SJSA1 (cell line): ENCODE measurements at places on chromosomes 1 and 21. TPM values are rescaled to one million over a fixed set of nuclear protein-coding genes. Genes with fewer than 3 reads are reported as not detected.
A peak's percentile ranks its signal among the peaks of the same experiment; 100 is the strongest.

The KCNK1 gene
- total RNA-seq: 0.09 TPM in 1 of 2 replicates, not detected in the other

The TP73 gene
- 2.2 and 3.4 TPM in 2 replicates for total RNA-seq

The MFAP2 gene
- 9.3 and 16.7 TPM in 2 replicates for total RNA-seq

The LAPTM5 gene
- not detected in 2 replicates for total RNA-seq

The ALX3 gene
- total RNA-seq: not detected in 2 replicates

The GLMN gene
- total RNA-seq: 7.5 and 20.1 TPM in 2 replicates

The NTNG1 gene
- total RNA-seq: not detected in 2 replicates

GRCh38 chr1:111976332-111976731 lies 13.1 kb downstream of the KCND3 start:
- no peak overlapping the region for H3K4me3 ChIP-seq
- H3K27me3 ChIP-seq: peaks cover 2% of the 10 kb centered on the region; the same call in 1 of the 2 replicates
- no peak overlapping the region for H3K27ac ChIP-seq
- no peaks in the 10 kb centered on the region for H3K36me3 ChIP-seq

DNA sequence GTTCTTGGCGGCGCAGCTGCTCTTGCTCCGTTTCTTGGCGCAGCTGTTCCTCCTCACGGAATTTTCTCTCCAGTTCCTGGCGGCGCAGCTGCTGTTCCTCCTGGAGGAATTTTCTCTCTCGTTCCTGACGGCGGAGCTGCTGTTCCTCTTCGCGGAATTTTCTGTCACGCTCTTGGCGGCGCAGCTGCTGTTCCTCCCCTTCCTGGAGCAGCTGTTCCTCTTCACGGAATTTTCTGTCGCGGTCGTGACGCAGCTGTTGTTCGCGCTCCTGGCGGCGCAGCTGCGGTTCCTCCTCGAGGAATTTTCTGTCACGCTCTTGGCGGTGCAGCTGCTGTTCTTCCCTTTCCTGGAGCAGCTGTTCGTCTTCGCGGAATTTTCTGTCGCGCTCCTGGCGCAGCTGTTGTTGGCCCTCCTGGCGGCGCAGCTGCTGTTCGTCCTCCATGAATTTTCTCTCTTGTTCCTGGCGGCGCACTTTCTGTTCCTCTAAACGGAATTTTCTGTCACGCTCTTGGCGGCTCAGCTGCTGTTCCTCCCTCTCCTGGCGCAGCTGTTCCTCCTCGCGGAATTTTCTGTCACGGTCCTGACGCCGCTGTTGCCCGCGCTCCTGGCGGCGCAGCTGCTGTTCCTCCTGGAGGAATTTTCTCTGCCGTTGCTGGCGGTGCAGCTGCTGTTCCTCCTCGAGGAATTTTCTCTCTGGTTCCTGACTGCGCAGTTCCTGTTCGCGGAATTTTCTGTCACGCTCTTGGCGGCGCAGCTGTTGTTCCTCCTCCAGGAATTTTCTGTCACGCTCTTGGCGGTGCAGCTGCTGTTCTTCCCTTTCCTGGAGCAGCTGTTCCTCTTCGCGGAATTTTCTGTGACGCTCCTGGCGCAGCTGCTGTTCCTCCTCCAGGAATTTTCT lies 7.0 kb downstream of the TCHH start:
- peaks cover 66% of the 10 kb centered on the region for H3K27me3 ChIP-seq
- no peak overlapping the region for H3K27ac ChIP-seq
- H3K36me3 ChIP-seq: no peaks in the 10 kb centered on the region
- H3K4me3 ChIP-seq: no peak overlapping the region
- no peak for DNase-seq

GRCh38 chr1:207056673-207057072 lies 3.6 kb downstream of the PFKFB2 start:
- DNase-seq: no peak
- H3K4me3 ChIP-seq: no peak overlapping the region
- H3K36me3 ChIP-seq: no peaks in the 10 kb centered on the region
- no peaks in the 10 kb centered on the region for H3K27me3 ChIP-seq
- H3K27ac ChIP-seq: no peak overlapping the region

- H3K27ac ChIP-seq: no peak overlapping the region
- no peaks in the 10 kb centered on the region for H3K36me3 ChIP-seq
- H3K4me3 ChIP-seq: no peak overlapping the region
Measured at GRCh38 chr1:53639251-53639763, 99.7 kb downstream of the GLIS1 start.

- no peak overlapping the region for H3K4me3 ChIP-seq
- H3K4me1 ChIP-seq: peaks cover 23% of the 10 kb centered on the region
- no peaks in the 10 kb centered on the region for H3K36me3 ChIP-seq
- peak overlapping the region; percentile 86 for H3K27ac ChIP-seq
- DNase-seq: peak; percentile 87
Measured at GRCh38 chr1:97906567-97907241, 14.1 kb downstream of the DPYD start.

DNA sequence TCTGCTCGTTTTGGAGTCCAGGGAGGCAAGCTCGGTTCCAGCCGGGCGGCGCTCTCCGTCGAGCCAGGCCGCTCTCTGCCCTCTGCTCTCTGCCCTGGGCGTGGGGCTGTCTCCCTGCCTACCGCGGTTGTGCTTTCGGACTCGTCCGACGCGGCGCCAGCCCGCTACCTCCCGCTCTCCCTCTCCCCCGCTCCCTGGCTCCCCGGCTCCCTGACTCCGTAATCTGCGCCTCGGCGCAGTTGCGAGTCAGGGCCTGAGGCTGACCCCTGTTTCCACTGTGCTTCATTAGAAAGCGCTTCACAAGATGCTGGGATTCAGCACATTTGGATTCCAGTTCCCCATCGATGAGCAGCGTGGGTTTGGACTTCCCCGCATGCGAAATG lies 2.2 kb downstream of the SOX13 start:
- no peak overlapping the region; the same call in 1 of the 2 replicates for H3K27ac ChIP-seq
- peak overlapping the region; percentile 75 for H3K4me3 ChIP-seq
- no peaks in the 10 kb centered on the region for H3K27me3 ChIP-seq
- no peak for DNase-seq
- H3K36me3 ChIP-seq: peaks cover 8% of the 10 kb centered on the region; the same call in 1 of the 2 replicates

DNA sequence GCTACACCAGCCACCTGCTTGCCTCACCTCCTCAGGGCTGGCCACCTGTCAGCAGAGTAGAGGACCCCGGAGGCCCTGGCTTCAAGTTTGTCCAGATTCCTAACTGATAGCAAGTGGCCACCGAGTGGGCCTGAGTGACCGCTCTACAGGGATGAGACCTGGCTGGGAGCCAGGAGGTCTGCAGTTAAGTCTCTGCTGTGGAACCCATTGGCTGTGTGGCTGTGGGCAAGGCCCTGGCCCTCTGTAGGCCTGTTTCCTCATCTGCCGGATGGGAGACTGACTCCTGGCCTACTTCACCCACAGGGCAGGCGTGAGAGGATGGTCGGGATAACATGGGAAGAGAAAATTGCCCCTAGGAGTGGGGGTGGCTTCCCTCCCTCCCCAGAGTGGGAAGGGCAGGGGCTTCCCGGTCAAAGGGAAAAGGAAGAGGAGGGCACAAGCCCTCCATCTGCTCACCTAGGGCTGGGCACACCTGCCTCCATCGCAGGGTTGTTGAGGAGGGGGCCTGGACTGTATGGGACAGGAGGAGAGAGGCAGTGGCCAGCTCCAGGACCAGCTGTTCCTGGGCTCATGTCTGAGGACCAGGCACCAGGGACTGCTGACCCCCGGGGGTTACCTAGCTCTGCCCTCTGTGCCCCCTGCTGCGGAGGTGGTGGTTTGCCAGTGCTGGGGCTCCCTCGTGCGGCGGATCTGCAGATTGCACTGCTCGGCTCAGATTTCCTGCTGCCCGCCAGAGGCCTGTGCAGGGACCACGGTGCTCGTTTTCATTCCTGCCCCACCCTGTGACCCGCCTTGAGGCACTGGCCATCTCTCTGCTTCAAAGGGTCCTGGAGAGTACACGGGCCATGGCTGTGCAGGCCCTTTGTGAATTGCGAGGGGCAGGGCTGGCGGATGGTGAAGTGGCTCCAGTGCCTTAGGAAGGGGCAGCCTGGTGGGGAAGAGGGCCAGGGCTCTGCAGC lies 9.1 kb upstream of the MTFR1L start:
- no peak overlapping the region for H3K4me3 ChIP-seq
- no peaks in the 10 kb centered on the region; the same call in 1 of the 2 replicates for H3K4me1 ChIP-seq

- no peak overlapping the region for H3K27ac ChIP-seq
- H3K27me3 ChIP-seq: no peaks in the 10 kb centered on the region
- H3K4me3 ChIP-seq: no peak overlapping the region
- DNase-seq: no peak
Measured at GRCh38 chr1:239718571-239718970, 332.2 kb downstream of the CHRM3 start.

- H3K4me1 ChIP-seq: no peaks in the 10 kb centered on the region
- H3K27me3 ChIP-seq: no peaks in the 10 kb centered on the region
- H3K36me3 ChIP-seq: peaks cover 8% of the 10 kb centered on the region
- no peak overlapping the region for H3K4me3 ChIP-seq
- peak; percentile 55 for DNase-seq
Measured at GRCh38 chr1:212368073-212368484, 46.6 kb downstream of the PACC1 start.

- H3K27me3 ChIP-seq: no peaks in the 10 kb centered on the region
- H3K36me3 ChIP-seq: peaks cover 7% of the 10 kb centered on the region; the same call in 1 of the 2 replicates
- DNase-seq: peak; percentile 86
- peaks cover 29% of the 10 kb centered on the region for H3K4me1 ChIP-seq
Measured at GRCh38 chr1:15152318-15153183, 996 bp upstream of the TMEM51 start.

- peaks cover 5% of the 10 kb centered on the region for H3K4me1 ChIP-seq
- H3K27me3 ChIP-seq: no peaks in the 10 kb centered on the region
- H3K4me3 ChIP-seq: no peak overlapping the region
- no peak overlapping the region for H3K27ac ChIP-seq
Measured at GRCh38 chr1:222382171-222382570, 165.7 kb downstream of the HHIPL2 start.

GRCh38 chr1:25447547-25447946 lies 16.9 kb downstream of the MACO1 start:
- H3K4me3 ChIP-seq: no peak overlapping the region
- no peaks in the 10 kb centered on the region for H3K27me3 ChIP-seq
- H3K36me3 ChIP-seq: peaks cover 19% of the 10 kb centered on the region
- no peak overlapping the region for H3K27ac ChIP-seq

DNA sequence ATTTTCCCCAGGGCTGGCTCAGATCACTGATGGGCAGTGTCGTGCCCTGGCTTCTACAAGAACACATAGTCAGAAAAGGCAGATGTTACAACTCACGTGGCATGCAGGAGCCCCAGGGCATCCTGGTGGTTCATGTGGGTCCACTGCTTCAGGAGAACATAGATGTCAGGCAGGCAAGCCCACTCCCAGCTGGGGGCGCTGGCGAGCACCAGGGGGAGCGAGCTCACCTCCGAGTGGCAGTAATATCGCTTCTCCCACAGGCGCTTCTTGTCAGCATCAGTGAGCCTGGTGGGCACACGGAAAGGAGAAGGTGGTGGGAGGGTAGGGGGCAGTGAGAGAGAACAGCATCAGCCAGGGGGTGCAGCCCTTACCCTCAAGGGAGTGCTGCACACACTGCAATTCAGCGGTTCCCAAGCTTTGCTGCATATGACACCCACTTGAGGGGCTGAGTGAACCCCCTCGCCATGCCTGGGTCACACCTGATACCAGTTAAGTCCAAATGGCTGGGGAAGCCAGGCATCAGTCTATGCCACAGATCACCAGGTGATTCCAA lies 34.3 kb upstream of the PPP1R15B start:
- H3K27ac ChIP-seq: no peak overlapping the region
- H3K36me3 ChIP-seq: no peaks in the 10 kb centered on the region
- no peak for DNase-seq
- no peak overlapping the region for H3K4me3 ChIP-seq

DNA sequence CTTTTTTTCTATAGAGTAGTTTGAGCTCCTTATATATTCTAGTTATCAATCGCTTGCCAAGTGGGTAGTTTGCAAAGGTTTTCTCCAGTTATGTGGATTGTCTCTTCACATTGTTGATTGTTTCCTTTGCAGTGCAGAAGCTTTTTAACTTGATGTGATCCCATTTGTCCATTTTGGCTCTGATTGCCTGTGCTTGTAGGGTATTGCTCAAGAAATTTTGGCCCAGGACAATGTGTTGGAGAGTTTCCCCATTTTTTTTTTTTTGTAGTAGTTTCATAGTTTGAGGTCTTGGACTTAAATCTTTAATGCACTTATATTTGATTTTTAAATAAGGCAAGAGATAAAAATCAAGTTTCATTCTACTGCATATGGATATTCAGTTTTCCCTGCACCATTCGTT lies 774.8 kb upstream of the ADAMTS5 start:
- no peaks in the 10 kb centered on the region for H3K4me1 ChIP-seq
- DNase-seq: no peak
- no peaks in the 10 kb centered on the region for H3K36me3 ChIP-seq

DNA sequence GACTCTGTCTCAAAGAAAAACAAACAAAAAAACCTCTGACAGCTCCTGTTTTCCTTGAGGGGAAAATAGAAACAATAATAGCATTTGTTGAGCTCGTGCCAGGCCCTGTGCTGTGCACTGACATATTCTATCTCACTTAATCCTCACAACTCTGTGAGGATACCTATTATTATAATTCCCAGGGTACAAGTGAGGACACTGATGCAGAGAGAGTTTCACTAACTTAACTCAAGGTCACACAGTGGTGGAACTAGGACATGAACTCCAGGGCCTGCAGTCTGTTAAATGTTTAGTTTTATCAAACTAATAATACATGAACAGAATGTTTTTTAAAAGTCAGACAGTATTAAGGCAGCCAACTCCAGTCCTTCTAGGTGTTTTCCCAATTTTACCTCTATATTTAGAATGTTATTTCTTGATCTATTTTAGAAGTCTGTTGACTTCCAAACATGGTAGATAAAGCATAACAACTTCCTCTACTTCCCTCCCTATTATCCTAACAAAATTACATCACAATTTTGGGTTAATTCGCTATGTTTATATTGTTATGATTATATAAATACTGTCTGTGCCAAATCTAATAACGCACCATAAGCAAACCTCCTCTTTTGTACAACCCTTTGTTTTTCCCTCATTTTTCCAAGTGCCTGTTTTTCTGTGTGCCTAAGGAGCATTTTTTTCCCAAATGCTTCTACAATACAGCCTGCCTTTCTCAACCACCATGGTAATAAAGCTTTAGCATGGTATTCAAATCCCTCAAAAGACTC lies 4.9 kb downstream of the FNDC5 start:
- no peaks in the 10 kb centered on the region for H3K27me3 ChIP-seq
- DNase-seq: no peak
- peaks cover 22% of the 10 kb centered on the region for H3K4me1 ChIP-seq
- H3K4me3 ChIP-seq: no peak overlapping the region
- H3K27ac ChIP-seq: no peak overlapping the region

DNA sequence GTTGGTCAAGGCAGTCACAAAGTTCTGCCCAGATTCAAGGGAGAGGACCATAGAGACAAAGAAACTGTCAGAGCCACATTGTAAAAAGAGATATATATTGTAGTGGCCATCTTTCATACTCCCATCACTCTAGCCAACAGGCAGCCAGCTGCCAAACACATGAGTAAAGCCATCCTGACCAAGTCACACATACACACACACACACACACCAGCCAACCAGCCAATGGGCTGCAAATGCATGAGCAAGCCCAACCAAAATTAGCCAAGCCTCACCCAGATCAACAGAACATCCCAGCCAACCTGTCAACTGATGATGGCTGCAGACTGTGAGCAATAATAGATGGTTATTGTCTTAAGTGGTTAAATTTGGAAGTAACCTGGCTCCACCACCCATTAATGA lies 120.7 kb downstream of the SEC16B start:
- H3K36me3 ChIP-seq: no peaks in the 10 kb centered on the region
- no peak overlapping the region for H3K4me3 ChIP-seq
- H3K27me3 ChIP-seq: no peaks in the 10 kb centered on the region; the same call in 1 of the 2 replicates
- H3K4me1 ChIP-seq: peaks cover 21% of the 10 kb centered on the region
- DNase-seq: no peak
